Fibroblast of the conjunctiva (primary cell): ENCODE measurements at places on chromosomes 12 and 14.

DNA sequence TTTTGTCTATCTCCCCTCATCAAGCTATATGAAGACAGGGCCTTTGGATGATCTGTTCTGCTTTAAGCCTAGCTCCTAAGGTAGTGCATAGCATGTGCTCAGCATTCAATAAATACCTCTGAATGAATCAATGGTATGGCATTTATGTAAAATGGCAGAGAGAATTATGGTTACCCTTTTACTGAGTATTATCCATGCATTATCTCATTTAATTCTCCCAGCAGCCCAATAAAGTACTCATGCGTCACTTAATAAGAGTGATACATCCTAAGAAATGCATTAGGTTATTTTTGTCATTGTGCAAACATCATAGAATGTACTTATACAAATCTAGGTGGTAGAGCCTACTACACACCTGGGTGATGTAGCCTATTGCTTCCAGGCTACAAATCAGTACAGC, 269.7 kb downstream of the KSR2 start:
- no peak for DNase-seq

DNA sequence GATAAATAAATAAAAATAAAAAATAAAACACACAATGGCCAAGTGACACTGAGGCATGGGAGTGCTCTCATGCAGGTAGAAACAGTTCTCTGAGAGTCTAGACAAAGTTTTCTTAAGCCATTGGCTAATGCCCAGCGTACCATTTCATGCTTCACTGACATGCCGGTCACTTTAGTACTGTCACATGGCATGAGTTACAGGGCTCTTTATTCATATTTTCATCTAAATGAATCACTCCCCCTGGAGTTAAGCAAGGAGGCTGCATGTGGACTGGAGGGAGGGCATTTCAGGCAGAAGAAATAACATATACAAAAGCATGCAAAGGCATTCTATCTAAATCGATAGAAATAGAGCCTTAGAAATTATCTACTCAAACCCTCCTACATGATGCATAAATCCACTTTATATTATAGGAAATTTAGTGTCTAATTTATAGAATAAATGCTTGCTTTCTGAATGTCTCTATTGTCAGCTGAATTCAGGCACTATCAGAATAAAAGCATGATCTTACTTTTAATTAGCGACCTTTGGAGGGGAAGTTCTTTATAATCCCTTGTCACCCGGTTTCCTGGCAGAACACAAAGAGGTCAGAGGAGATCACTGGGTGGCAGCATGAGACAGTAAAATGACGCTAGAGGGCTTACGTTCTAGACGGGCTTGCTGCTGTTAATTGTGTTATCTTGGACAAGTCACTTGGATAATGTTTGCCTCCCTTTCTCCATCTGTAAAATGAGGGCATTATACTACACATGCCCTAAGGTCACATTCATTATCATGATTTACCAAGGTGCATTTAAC, 17.5 kb downstream of the DYRK4 start:
- no peak for DNase-seq

- DNase-seq, result no peak
Measured at GRCh38 chr14:31921721-31922120, 155.4 kb upstream of the ARHGAP5 start.

- no peak for DNase-seq
Measured at GRCh38 chr12:121222847-121223246, 12.9 kb downstream of the P2RX4 start.

DNA sequence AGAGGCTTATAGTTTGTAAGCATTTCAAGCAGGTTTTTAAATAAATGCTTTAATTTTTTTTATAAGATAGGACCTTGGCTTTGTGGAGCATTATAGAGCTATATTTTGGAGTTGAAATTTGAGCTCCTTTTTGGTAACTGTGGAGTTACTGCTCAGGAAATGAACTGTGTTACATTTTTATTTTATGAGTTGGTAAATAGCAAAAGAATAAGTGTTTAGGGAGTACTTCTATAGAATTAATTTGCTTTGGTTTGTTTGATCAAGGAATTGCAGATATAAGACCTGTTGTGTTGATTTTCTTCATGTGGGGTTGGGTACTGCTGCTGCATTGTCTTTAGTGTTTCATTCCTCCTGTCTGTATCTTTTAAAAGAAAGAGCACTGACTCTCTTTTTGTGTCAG, 3.5 kb downstream of the ATP2A2 start:
- DNase-seq, result no peak

DNA sequence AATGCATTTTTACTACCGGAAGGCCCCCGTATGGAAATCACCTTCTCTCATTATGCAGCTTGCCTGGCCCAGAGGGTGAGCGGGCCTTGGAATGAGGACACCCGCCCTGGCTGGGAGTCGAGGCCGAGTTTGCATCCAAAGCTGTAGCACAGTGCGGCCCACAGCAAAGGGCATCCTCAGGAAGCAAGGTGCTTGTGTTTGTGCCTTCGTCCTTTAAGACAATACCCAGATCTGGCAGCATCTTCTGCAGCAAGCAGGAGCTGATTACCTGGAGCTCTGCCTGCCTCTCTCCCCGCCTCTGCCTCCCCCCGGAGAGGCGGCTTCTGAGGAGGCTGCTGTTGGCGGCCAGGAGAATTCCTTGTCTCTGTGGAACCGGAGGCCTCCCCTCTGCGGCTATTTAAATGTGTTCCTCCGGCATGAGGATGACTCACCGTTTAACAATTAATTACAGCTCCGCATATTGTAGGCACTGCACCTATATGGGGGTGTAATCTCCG, 145.3 kb downstream of the CACNA1C start:
- peak; percentile 27 for DNase-seq

DNA sequence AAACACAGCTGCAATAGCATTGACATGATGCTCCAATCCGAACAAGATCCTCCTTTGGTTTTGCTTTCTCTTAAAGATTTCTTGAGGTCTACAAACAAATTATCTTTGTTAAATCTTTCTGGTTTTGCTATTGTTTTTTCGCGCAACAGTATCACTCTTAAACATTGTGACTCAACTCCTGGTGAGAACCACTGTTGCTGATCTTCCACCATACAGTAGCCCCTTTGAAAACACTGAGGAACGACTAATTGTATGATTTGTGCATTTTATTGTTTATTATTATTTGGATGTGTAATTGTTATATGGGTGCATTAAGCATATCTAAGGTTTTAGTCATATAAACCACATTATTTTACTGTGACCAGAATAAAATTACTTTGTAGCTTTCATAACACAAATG, 282.8 kb downstream of the EGLN3 start:
- no peak for DNase-seq

- DNase-seq, result no peak
Measured at GRCh38 chr14:91420686-91421085, 3.1 kb upstream of the CCDC88C start.

- no peak for DNase-seq
Measured at GRCh38 chr12:107396991-107397390, 288.6 kb upstream of the PWP1 start.

DNA sequence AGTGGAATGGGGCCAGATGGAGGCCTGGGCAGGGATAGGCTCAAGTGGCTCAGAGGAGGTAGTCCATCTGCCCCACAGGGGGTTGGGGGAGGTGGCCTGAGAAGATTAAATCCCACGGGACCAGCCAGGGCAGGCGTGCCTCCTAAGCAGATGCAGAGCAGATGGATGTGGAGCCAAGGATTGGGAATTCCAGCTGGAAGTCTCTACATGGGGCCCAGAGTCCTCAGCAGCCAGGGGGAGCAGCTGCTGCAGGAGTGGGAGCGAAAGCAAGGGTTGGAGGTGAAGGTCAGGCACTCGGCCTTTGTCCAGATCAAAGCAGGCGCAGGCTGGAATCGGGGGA, 42.4 kb upstream of the VRK1 start:
- no peak for DNase-seq

DNA sequence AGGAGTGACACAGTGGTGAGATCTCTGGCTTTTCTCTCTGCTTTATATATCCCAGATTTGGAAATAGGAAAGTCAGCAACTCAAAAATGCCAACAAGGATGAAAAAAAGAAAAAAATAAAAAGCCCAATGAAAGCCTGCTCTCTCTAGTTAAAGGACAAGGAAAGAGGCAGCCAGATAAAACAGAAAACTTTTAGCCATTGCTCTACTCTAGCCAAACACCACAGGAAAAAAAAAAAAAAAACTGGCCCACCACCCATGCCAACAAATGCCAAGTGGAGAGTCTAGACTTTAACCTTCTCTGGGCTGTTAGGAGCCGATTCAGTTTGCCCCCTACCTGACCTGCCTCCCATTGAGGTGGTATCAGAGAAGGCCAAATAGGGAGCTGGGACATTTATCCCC, 222.3 kb upstream of the TMTC1 start:
- DNase-seq, result no peak

DNA sequence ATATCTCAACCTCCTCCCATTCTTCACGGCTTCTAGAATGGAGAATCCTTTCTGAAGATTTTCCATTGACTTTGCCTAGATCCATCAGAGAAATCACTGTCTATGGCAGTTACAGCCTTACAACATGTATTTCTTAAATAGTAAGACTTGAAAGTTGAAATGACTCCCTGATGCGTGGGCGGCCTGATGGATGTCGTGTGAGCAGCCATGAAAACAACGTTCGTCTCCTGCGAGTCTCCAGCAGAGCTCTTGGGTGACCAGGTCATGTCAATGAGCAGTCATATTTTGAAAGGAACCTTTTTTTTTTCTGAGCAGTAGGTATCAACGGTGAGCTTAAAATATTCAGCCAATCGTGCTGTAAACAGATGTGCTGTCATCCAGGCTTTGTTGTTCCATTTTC, 139.9 kb upstream of the C14orf180 start:
- no peak for DNase-seq

- no peak for DNase-seq
Measured at GRCh38 chr12:96015672-96016071, 19.5 kb upstream of the HAL start.

DNA sequence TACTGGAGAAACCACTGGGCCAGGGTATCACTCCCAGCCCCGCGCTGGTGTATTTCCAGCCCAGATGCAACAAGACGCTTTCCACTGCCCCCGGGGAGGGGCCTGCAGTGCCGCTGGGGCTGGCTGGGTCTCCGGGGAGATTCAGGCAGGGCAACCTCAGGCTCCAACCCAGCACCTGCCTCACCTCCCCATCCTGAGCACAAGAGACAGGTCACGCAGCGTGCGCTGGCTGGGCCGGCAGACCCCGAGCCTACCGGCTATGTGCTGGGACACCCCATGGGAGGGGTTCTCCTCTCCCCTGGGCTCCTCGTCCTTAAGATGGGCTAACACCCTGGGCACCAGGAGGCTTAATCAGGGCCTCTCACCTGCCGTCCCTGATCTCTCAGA, 80.9 kb downstream of the RFLNA start:
- no peak for DNase-seq

DNA sequence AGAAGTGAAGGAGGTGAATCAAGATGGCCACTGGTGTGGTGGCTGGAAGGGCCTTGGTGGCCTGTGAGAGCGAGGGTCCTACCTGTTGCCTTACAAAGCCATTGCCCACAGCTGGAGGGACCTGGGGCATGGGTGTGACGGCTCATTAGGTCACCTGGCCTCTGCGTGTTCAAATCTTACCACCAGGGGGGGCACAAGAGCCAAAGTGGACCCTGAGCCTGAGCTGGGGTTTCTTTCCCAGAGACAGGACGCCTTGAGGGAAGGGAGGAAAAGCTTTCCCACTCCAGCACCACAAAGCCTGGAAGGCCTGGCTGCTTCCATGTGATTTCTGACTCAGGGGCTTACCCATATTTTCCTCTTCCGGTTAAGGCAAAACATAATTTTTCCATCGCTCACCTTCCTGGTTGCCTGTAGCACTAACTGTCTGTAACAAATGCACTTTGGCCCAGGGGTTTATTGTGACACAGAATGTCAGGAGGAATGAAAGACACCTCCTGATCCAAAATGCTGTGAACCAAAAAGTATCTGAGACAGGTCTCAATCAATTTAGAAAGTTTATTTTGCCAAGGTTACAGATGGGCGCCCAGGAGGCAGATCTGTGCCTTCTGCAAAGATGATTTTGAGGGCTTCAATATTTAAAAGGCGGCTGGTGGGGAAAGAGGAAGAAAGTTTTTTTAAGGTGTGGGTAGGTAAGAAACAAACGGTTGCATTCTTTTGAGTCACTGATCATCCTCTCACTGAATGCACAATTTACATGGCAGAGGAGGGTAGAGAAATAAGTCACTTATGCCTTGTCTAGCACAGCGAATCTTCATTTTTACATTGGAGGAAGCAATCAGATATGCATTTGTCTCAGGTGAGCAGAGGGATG, 4.3 kb upstream of the CD9 start:
- DNase-seq, result peak; percentile 55

DNA sequence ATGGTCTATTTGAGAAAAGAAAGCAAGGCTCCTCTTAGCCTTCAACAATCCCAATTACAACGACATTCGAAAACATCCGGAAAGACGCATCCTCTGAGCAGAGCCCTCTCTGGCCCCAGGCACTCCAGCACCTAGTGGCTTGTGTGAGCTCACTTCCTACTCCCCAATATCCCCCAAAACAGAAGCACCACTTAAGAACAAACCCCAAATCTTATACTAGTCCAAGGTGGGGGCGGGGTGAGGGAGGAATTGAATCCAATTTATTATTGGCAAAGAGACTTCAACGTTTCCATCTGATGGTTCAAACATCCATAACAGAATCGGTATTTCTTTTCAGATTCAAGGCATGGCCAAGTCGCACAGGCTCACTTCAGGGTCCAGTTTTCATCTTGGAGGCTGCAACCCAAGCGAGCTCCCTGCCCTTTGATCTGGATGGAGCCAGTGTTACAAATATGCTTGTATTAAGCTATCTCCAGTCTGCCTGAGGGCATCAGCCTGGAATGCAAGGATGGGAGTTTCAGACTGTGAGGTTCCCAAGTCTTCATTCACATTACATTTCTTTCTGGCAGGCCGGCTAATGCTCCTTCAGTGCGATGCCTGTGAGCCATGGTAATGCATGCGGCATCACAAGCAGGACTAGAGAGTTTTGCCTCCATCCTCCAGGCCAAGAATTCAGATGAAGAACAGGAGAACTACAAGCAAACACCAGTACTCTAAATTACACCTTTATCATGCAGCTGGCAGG, 132.5 kb upstream of the FOXN3 start:
- DNase-seq, result no peak

DNA sequence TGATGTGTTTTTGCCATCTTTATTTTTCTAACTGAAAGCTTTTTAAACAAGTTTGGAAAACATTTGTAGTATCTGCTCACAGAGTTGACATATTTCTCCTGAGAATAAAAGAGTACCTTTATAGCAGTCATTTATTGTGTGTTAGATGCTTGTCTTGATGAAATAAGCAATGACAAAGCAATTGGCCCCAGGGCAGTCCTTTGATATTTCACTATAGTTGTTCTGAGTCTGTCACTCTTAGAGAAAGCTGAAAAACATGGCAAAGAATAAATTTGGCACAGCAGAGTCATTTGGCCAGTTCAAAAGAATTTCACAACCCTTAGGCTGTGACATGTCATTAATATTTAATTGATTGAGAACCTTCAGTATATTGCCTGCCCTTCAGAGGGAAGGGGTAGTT, 166.2 kb downstream of the PTPRO start:
- DNase-seq, result no peak
